Stimulated activated CD8-positive, alpha-beta memory T cell treated with anti-CD3 and anti-CD28 coated beads, Interleukin-15, amount 100 ng/mL, for 4 hours (primary cell): ENCODE measurements at places on chromosomes 6 and 20.
A peak's percentile ranks its signal among the peaks of the same experiment; 100 is the strongest.

- no peak for DNase-seq
These were observed 58.7 kb downstream of the ZFAND3 start for GRCh38 chr6:37878150-37878710.

GRCh38 chr6:150352321-150353296 lies 16.2 kb upstream of the IYD start:
- DNase-seq: no peak

DNA sequence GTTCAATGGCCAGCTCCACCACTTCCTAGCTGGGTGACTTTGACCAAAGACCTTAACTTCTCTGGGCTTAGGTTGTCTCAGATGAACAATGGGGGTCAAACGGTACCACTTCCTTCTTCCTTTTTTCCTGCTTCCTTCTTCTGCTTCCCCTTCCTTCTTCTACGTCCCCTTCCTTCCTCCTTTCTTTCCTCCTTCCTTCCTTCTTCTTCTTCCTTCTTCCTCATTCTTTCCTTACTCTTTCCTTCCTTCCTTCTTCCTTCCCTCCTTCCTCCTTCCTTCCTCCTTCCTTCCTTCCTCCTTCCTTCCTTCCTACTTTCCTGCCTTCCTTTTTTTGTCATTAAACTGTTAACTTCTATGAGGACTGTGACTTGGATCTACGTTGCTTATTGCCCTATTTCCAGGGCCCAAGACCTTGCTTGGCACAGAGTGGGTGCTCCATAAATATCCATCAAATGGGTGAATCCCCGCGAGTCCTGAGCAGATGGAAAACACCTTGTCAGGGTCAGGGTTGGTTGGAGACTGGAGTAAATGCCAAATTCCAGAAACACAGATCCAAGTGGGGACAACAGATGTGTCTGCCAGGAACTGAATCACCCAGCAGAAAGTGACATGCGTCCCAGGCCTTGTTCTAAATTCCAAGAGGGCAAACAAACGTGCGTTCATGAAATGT lies 243.3 kb downstream of the PREX1 start:
- no peak for DNase-seq

DNA sequence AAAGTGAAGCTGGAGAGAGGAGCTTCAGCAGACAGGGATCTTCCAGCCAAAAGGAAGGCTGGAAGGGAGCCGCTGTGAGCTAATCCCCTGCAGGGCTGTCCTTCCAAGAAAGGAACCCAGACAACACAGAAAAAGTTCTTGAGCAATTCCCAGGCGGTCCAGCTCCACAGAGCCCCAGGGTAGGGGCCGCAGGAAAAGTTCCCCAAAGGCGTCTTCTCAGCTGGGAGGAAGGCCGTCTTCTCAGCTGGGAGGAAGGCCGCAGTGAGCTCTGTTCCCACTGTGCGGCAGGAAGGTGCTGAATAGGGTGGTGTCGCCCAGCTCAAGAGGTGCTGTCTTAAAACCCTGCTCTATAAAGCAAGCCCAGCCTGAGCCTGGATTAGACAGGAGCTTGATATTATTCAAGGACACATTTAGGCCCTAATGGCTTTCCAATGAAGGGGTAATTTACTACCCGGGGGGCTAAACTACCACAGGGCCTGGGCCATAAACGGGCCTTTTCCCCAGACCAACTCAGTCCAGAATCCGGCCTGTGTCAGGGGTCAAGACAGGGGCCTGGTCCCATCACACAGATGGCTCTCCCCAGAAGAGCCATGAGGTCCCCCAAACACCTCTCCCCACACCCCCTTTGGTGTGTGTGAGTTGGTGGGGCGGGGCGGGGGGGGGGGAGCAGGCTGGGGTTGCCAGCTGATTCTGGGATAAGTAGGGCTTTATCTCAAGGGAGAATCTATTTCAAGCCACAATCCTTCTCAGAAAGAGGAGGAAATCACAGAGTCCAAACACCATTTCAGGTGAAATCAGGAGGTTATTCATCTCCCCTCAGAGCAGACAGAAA lies 103.6 kb downstream of the NOL4L start:
- DNase-seq: no peak

GRCh38 chr6:37943436-37944058 lies 124.0 kb downstream of the ZFAND3 start:
- no peak for DNase-seq

DNA sequence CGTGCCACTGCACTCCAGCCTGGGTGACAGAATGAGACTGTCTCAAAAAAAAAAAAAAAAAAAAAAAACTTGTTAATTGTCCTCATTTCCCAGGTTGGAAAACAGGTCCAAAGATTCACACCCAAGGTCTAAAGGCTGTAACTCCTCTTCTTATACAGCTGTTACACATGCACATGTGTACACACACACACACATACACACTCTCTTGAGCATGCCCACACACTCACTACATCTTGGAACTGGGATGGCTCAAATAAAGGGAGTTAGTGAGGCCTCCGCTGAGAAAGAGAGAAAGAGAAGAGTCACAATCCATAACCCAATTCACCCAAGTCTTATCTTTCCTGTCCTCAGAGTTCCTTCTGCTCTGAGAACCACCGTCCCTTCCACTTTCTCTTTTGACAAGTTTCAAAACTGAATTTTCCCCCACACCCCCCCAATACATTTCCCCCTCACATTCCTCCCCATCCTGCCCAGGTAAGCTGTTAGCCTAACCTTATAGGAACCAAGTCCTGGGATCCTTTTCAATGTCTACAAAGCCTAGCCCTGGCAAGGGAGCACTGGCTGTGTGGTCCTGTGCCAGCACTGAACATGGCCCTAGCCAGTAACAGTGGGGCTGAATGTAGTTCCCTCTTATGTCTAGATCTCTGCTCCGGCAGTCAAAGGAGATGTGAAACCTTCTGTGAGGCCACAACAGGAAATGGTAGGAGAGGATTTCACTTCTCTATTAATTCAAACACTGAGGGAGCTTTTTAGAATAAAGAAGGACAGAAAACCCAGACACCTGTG lies 3.2 kb upstream of the HLA-DMB start:
- no peak for DNase-seq

- DNase-seq: no peak
These were observed 25.1 kb upstream of the TCFL5 start for GRCh38 chr20:62886709-62887058.

DNA sequence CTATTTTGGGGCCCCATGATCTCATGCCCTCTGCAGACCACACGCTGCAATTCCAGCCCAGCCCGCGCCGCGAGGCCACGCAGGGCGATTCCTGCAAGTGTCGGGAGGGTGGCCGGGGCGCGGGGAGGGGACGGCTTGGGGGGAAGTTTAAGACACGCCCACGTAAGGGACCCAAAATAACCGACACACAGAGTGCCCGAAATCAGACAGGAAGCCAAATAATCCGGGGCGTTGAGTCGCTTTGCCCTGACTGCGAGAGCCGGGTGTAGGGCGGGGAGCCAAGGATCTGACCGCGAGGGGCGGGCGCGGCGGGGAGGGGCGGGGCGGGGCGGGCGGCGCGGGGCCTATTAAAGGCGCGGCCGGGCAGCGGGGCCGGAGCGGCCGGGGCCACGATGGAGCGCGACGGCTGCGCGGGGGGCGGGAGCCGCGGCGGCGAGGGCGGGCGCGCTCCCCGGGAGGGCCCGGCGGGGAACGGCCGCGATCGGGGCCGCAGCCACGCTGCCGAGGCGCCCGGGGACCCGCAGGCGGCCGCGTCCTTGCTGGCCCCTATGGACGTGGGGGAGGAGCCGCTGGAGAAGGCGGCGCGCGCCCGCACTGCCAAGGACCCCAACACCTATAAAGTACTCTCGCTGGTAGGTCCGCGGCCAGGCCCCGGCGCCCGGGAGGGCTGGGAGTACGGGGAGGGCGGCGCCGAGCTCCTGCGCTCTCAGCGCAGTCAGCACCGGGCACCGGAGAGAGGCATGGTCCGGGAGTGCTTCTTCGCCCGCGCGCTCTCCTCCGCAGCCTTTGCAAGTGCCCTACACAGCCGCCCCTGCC lies at the start of gene ENPP1:
Gene ENPP1 (plus strand): TSS at position 377 of the 816 bp plus-strand sequence. CDS start 16 bp downstream, at position 393.
- DNase-seq: peak; percentile 4

GRCh38 chr6:34671367-34671766 lies 25.2 kb downstream of the ILRUN start:
- no peak for DNase-seq

- DNase-seq: no peak
These were observed 544 bp upstream of the KHDC1 start for GRCh38 chr6:73263570-73263909.

- no peak for DNase-seq
These were observed 3.2 kb downstream of the TTBK1 start for GRCh38 chr6:43246301-43247113.

DNA sequence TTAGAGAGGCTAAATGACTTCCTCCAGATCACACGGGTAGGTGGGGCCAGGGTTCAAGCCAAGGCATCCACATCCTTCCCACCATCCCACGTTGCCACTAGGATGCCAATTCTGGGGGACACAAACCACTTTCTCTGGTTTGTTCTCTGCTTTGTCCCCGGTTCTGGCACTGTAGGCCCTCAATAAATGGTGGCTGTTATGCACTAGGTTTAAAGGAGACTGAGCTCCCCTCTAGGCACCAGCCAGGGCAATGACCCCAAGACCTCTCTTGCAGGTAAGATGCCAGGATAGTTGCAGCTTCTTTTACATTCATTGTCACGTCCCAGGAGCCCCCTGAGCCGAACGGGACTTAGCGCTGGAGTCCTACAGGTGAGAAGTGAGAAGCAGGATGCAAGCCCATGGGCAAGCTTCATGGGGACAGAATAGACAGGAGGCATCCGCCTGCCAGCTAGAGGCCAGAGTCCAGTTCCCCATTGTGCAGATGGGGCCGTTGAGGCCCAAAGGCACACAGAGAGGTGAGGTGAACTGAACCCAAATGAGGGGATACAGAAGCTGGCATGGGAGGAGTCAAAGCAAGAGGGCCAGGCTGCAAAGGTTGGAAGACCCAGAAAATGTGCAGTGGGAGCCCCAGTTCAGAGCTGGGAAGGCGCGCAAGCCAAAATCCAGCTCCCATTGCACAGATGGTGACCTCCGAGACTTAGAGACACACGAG lies 677 bp downstream of the PXMP4 start:
- no peak for DNase-seq

DNA sequence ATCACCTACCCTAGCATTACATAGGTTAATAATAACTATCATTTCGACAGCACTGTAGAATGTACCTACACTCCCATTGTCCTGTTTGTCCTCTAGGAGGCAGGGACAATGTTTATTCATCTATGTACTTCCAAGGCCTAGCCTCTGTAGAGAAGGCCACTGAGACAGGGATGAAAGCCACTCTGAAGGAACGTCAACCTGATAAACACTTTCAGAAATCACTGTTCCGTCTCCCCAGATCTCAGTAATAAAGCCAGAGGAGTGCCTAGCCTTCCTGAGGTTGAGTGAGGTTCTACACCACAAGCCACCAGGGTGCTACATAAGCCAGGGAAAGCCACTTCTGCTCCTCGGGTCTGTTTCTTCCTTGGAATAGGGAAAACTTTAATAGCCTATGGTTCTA lies 44.8 kb downstream of the POPDC3 start:
- DNase-seq: no peak

DNA sequence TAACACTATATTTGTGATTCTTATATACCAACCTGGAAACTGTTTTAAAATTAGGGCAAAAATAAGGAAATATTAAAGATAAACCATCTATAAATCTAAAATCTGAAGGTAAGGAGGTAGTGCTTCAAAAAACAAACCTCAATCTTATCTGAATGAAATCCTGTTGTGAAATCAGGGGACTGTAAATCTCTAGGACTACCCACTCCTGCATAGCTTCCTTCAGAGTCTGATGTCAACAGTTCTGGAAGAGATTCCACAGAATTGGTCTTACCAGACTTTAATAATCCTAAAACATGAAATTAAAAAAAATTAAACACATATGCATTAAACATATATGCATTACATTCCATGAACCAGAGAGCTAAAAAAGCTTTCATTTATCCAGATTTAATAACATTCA lies 51.4 kb downstream of the IBTK start:
- DNase-seq: no peak

- no peak for DNase-seq
These were observed 459.8 kb upstream of the RUNX2 start for GRCh38 chr6:44868335-44868668.

- DNase-seq: no peak
These were observed 1.1 kb downstream of the AIG1 start for GRCh38 chr6:143061597-143062385.

DNA sequence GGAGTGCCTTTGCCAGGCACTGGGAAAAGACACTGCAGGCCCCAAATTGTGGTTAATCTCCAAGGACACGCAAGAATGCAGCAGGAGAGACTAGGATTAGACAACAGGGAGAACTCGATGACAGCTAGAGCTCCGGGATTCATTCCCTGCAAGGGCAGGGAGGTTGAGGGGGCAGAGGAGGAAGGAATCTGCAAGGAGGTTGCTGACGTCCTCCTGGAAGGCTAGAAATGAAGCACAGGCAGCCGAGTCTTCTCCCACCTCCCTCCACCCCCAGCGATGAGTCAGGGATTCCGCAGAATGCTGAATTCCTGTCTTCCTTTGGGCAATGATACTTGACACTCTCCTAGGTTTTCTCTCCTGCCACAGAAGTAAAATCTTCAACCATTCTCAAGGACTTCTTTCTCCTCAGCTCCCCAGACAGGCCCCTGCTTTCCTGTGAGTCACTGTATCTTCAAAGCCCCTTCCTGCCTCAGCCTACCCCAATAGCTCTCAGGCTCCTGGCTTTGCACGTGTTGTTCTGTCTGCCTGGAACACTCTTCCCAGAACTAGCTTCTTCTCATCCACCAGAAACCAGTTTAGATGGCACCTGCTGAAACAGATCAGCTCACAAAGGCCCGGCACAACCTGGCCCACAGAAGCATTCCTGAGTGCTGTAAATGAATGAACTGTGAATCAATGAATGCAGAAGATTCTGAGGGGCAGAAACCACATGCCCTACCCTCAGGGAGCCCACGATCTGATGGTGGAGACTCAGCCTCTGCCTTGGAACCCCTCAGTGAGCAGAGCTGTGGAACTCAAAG lies 85.6 kb downstream of the MRPL14 start:
- no peak for DNase-seq

DNA sequence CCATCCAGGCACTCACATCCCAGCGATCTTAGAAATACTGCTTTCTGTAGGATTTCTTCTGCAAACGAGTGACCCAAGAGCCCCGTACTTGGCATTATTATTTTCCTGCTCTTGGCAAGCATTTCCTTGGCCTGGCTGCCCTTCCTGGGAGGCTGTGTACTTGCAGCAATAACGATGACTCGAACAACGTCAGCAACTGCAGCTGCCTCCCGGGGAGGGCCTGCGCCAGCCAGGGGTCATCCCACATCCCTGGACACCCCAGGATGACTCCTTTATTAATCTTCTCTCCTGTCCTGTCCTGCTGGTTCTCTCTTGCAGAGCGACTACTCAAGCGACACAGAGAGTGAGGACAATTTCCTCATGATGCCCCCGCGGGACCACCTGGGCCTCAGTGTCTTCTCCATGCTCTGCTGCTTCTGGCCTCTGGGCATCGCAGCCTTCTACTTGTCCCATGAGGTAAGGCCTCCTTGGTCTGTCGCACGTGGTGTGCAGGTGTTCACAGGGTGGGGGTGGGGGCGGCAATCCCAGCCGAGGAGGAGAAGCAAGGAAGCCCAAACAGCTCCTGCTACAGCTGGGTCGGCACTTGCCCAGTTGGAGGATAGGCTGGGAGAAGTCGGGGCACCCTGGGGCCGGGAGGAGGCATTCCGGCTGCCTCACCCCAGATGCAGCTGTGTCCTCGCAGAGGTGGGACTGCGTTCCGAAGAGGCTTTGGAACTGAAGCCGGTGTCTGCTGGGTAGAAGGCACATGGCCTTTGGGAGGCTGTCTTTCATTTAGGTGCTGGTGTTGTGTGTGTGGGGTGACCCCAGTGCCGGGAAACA lies 115.3 kb downstream of the SYNDIG1 start:
- DNase-seq: no peak
